Stimulated activated CD4-positive, alpha-beta T cell treated with anti-CD3 and anti-CD28 coated beads, Interleukin-15, amount 100 ng/mL, for 48 hours (primary cell): ENCODE measurements at places on chromosomes 7 and 10.

- DNase-seq = no peak
Measured at GRCh38 chr7:151060416-151061212, 1.2 kb downstream of the SLC4A2 start.

DNA sequence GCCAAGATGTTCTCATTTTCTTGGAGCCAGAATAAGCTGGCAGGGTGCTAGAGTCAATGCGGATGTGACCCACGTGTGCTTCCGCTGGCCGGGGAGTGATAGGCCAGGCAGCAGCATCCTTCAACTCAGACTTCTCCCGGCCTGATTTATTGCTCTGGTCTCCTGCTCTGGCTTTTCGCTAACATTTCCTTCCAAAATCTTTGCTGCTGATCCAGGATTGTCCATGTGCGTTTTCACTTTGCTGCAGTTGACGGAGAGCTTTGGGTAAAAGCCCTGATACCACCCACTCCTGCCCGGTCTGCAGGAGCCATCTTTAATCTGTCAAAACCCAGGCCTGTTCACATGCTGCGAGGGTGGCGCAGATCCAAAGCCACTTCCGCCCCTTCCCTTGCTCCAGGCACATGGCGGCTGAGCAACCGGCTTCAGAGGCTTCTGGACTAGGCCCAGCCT lies 106.8 kb downstream of the CYP26A1 start:
- no peak for DNase-seq

DNA sequence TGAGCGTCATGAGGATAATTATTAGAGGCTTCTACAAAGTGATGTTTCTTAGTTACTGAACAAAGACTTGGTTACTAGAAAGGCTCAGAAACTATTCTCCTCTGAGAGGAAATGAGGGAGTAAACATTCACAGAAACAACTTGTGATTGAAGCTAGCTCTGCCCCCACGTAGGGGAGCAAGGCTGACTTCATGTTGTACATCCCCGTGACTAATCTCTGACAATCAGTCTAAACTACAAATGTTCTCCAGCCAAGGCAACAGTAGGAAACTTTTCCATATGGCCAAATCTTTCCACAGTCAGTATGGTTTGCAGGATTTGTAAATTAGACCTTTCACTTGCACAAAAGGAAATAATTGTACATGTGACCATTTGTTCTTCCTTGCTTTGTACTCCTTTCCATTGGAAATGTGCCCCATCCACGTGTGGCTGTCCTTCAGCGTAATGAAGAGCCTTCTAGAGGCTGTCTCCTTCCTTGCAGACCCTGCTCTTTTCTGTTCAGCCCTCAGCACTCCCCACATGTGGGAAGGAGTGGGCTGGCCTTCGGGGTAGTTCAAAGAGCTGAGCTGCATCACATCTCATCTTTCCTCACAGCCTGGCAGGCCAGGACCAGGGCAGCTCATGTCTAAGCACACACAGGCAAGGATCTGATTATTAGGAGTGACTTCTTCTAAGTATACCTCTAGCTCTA lies 93.5 kb downstream of the PCGF5 start:
- DNase-seq = no peak

GRCh38 chr10:32985775-32986350 lies 27.8 kb upstream of the ITGB1 start:
- no peak for DNase-seq

DNA sequence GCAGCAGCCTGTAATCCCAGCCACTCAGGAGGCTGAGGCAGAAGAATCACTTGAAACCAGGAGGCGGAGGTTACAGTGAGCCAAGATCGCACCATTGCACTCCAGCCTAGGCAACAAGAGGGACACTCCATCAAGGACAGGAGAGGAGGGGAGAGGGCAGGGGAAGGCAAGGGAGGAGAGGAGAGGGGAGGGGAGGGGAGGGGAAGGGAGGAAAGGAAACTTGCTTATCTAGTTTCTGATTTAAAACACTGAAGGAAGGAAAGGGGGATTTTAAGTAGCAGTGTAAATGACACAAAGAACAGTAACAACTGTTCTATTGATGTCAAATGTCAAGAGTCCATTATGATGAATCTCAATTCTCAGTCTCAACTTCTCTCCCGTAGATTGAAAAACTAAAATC lies 43.7 kb downstream of the SRPK2 start:
- no peak for DNase-seq

DNA sequence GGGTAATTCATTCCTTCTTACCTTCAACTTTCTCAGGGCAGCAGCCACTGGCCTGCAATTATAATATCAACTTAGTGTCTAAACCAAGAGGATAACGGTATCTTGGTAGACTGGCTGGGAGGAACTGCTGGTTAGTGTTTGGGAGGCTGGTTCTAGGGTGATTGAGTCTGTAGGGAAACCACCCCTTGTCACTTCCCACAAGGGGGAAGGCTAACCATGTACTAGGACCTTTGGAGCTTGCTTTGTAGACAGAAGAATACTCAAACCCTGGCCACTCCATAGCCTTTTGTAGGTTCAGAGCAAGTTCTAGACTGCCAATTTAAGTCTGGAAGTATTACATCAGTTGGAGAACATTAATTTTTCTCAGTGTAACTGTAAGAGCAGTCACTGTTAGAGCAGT lies 51.3 kb downstream of the NHLRC2 start:
- no peak for DNase-seq

- no peak for DNase-seq
Measured at GRCh38 chr7:146494952-146495596, 378.5 kb downstream of the CNTNAP2 start.

GRCh38 chr10:21172930-21173801 lies 276.1 kb upstream of the NEBL start:
- DNase-seq = no peak

- DNase-seq = no peak
Measured at GRCh38 chr7:22823142-22823497, 471 bp upstream of the TOMM7 start.

GRCh38 chr7:98418636-98419315 lies 17.9 kb upstream of the BAIAP2L1 start:
- DNase-seq = peak; percentile 36

- no peak for DNase-seq
Measured at GRCh38 chr10:116271593-116272439, 1.2 kb downstream of the GFRA1 start.

DNA sequence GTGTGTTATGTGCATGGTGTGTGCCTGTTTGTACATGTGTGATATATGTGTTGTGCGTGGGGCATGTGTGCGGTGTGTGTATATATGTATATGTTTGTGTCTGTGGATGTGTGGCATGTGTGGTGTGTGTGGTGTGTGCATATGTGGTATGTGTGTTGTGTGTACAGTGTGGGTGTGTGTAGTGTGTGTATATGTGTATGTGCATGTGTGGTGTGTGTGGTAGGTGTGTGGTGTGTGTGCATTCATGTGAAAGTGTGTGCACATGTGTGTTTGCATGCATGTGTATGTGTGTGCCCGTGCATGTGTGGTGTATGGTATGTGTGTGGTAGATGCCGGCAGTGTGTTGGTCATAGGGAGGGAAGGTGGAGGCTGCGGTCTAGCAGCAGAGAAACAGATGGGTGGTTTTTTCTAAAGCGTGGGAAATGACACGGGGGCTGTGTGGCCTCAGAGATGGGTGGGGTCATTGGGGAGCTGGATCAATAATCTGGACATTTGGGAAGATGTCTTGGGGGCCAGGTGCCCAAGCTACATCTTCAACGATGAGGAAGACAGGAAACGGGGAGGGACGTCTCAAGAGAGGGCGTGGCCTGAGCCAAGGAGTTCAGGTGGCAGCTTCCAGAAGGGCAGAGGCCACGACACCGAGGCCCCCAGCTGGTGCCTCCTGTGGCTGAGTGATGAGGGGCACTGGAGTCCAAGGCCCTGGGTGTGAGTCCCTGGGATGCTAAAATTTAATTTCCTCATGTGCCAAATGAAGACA lies 481.3 kb downstream of the DNAJB6 start:
- DNase-seq = no peak

- no peak for DNase-seq
Measured at GRCh38 chr7:18495412-18496340, at the start of gene HDAC9. Gene HDAC9, plus strand, starts transcription at chr7:18495749. Its CDS starts 554 bp downstream, at chr7:18496303.

DNA sequence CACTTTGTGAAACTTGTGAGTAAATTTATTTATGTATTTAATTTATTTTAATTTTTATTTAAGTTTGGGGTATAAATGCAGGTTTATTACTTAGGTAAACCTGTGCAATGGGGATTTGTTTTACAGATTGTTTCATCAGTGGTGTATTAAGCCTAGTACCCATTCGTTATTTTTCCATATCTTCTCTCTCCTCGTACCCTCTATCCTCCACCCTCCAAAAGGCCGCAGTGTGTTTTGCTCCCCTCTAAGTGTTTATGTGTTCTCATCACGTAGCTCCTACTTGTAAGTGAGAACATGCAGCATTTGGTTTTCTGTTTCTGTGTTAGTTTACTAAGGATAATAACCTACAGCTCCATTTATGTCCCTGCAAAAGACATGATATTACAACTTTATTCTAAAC lies 145.4 kb upstream of the SMIM30 start:
- DNase-seq = no peak

DNA sequence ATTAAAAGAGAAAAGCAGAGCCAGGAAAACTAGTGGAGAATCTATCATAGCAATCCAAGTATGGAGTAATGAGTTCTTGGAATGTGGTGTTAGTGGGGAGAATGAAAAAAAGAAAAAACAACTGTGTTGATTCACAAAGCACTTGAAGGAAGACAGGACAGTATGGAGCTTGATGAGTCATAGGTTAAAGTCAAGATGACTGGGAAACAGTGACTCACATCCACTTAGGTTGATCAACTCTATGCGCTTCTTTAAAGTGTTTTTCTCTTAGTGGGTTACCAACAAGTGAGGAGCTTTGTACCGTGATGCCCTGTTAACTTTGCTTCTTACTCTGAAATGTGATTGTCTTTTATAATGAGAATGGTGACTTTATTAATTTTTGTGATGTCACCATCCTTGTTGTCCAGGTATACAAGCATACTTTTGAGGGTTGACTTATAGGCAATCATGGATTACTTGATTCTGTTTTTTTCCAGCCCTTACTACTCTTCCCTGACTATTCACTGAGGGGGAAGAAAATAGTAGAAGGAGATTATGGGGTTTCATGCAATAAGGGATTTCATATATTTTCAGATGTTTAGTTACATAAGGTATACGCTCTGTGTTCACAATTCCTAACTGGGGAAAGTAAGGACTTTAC lies 32.1 kb upstream of the MDFIC start:
- no peak for DNase-seq
